ENCODE measurements at places on chromosomes 1 and 21.

- DNase-seq, result no peak
Observed at GRCh38 chr1:71583756-71584155, 502.9 kb upstream of the ZRANB2 start.

- DNase-seq, result no peak
Observed at GRCh38 chr1:209655411-209656231, 3.4 kb upstream of the LAMB3 start.

- no peak for DNase-seq
Observed at GRCh38 chr1:112388436-112388835, 7.6 kb upstream of the CTTNBP2NL start.

DNA sequence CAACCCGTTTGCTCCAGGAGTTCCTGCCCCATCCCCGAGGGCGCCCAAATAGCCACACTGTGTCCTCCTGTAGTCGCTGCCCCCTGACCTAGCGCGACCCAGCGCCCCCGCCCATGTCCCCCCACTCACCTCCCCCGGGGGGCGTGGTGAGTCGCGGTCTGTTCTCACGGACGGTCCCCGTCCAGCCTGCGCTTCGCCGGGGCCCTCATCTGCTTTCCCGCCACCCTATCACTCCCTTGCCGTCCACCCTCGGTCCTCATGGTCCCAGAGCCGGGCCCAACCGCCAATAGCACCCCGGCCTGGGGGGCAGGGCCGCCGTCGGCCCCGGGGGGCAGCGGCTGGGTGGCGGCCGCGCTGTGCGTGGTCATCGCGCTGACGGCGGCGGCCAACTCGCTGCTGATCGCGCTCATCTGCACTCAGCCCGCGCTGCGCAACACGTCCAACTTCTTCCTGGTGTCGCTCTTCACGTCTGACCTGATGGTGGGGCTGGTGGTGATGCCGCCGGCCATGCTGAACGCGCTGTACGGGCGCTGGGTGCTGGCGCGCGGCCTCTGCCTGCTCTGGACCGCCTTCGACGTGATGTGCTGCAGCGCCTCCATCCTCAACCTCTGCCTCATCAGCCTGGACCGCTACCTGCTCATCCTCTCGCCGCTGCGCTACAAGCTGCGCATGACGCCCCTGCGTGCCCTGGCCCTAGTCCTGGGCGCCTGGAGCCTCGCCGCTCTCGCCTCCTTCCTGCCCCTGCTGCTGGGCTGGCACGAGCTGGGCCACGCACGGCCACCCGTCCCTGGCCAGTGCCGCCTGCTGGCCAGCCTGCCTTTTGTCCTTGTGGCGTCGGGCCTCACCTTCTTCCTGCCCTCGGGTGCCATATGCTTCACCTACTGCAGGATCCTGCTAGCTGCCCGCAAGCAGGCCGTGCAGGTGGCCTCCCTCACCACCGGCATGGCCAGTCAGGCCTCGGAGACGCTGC, 1.1 kb downstream of the HTR6 start:
- no peak for DNase-seq

- no peak for DNase-seq
Observed at GRCh38 chr1:167105271-167106118, 11.6 kb downstream of the STYXL2 start.

DNA sequence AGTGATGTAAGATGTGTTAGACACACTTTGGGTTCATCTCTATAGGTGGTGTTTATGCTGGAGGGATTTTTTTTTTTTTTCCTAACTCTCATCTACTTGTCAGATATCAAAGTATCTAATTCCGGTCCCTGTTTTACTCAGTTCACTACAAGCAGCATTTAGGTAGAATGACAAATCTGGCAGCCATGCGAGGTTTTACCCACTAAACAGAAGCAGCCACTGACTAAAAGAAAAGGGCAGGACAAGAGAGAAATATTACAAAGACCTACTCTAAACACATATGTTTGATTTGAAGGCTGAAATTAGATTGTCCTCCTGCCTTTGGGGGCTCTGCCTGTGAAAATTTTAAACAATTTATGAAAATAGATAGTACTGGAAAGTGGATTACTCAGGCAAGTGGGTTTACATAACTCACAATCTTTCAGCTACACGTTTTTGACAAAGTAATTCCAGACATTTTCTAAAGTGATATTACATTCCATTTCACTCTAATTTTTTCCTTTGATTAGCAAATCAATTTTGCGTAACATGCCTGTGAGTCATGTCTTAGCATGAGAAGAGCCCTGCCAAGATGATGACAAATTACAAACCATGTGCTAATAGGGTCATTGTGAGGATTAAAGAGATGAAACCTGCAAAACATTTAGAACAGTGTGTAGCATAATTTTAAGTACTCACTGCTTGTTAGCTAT, 172.6 kb downstream of the PLA2G4A start:
- no peak for DNase-seq

Measured in CD4-positive, alpha-beta T cell treated with Interleukin-1 beta for 1 hour (primary cell).